ENCODE measurements at places on chromosomes 11 and 22.

- DNase-seq, result no peak
These were observed 1.4 kb downstream of the GAL3ST1 start for GRCh38 chr22:30572840-30573593.

- no peak for DNase-seq
These were observed 1.6 kb downstream of the YIF1A start for GRCh38 chr11:66287211-66287888.

- DNase-seq, result no peak
These were observed 16.8 kb downstream of the TRMU start for GRCh38 chr22:46352276-46352675.

- DNase-seq, result no peak
These were observed 5.4 kb downstream of the PCF11 start for GRCh38 chr11:83162377-83162776.

- peak; percentile 20 for DNase-seq
These were observed 1017.9 kb downstream of the TBC1D22A start for GRCh38 chr22:47780281-47780875.

Data from ecto neural progenitor cell (in vitro differentiated cells).